ENCODE measurements at places on chromosomes 12 and 14.

DNA sequence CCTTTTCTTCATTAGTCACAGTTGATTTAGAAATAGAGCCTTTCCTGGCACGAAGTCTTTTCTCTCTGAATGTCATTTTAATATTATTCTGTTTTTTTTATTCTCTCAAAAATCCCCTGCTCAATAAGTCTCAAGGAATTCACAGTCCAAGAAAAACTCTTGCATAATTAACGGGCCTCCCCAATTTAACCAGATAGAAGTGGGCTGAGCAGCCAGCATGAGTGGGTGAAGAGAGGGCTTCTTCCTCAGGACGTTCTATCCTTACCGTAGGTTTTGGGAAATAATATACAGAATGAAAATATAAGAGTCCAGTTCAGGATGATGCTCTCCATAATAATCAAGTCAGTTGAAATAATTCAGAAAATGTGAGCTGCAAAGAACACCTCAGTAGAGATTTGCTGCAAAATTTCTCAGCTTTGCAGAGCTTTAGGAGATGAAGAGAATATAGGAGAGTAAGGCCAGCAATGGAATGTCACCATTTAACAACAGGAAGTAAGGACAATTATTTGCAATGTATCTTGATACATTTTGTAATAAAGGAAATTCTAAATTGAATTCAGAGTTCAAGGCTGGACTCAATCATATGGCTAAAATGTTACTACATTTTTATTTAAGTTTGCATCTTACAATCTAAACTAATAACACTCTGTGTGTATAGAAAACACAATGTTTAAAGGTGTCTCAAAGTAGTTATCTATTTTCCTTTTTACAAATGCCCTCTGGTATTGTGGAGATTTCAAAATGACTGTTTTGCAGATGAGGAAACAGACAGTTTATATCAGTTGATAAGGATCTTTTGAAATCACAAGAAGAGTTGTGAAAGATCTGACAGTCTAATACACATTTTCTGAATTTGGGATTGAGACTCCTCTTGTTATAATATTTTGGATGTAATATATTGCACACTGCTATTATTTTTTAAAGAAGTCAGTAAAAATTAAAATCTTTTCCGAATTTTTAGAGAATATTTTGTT lies 1724.1 kb upstream of the SEL1L start:
- no peak for DNase-seq

- no peak for DNase-seq
These were observed 4.6 kb upstream of the ALX1 start for GRCh38 chr12:85275374-85275773.

GRCh38 chr12:124684496-124684895 lies 117.1 kb upstream of the NCOR2 start:
- DNase-seq = no peak

- peak; percentile 3 for DNase-seq
These were observed 33.7 kb upstream of the PPP1CC start for GRCh38 chr12:110776410-110776809.

- DNase-seq = no peak
These were observed 27.6 kb downstream of the GALNT4 start for GRCh38 chr12:89497005-89497404.

DNA sequence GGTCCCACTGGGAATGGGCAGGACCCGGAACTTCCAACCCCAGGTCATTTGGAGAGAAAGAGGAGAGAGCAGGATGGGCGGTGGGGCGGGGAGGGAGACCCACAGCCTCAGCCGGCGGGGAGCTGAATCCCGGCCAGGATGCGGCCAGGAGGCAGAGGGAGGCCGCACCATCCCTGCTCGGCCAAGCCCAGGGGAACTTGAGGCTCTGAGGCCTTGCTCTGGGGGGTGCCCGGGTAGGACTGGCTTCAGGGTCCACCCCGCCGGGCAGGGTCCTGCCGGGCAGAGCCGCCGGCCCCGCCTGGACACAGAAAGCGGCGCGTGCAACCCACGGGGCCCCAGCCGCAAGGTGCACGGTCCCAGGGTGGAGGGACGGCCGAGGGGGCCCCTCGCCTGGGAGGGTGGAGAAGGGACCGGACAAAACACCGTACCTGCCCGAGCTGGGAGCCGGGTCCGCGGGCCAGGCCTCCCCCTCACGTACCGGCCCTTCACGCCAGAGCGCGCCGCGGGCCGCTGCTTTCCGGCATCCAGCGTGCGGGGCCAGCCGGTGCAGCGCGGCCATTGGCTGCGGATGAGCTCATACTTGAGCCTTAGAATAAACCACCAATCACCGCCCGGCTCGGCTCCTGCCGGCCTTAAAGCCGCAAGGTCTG lies at the start of gene RPS6KL1:
TSS of gene RPS6KL1 (minus strand) at position 509 of the 650 bp plus-strand sequence. CDS start 1,719 bp downstream, outside the sequence.
- DNase-seq = peak; percentile 51

- DNase-seq = no peak
These were observed 11.8 kb upstream of the KRAS start for GRCh38 chr12:25262389-25263074.

DNA sequence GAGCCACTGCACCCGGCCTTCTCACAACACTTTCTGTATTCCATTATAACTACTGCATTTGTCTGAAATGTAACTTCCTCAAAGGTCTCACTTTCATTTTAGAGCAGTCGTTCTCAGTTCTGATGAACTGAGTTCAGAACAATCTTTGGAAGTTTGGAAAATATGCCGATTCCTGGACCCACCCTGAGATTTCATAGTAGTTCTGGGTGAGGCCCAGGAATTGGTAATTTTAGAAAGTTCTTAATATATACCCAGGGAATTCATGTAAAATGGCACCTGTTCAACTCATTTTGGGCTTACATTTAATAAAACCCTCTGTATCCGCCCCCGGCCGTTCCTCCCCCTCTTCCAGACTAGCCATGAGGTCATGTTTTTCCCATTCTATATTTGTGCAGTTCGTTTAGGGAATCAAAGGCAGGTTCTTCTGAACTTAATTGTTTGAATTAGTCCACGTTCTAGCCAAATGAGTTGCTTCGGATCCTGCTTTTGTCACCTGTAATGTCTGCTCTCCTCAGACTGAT lies 5.9 kb downstream of the GSG1 start:
- DNase-seq = no peak

- no peak for DNase-seq
These were observed 7.4 kb upstream of the OR10P1 start for GRCh38 chr12:55629058-55629841.

GRCh38 chr12:106985479-106985878 lies 1.5 kb downstream of the MTERF2 start:
- no peak for DNase-seq

- peak; percentile 4 for DNase-seq
These were observed 1.2 kb downstream of the PPP1CC start for GRCh38 chr12:110741341-110742095.

GRCh38 chr12:83261998-83262397 lies 575.3 kb downstream of the TMTC2 start:
- DNase-seq = no peak

DNA sequence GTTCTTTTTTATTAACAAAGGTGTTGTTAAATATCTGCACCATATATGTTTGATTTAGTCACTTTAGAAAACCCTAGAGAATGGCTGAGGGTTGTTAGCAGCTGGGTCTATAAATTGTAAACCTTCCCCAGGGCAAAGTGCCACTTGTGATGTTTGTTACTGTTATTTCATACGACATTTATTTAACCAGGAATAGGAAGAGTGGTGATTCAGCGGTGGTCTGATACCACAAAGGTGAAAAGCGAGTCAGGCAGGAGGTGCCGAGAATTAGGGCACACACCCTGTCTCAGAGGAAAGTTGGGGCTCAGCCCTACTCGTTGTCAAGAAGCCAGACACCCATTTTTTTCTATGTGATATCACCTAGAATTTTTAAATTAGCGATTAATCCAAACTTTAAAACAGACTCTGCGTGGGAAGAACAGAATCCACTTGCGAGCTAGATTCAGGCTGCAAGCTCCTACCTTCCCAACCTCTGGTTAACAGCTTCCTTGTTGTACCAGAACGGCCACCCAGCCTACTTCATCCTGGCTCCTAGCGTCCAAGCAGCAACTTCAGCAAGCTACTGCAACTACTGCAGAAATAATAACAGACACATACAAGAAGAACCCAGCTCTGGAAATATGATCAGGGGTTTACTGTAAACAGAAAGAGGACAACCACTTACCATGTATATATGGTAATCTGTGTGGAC lies 126.7 kb downstream of the TMEM132D start:
- no peak for DNase-seq

DNA sequence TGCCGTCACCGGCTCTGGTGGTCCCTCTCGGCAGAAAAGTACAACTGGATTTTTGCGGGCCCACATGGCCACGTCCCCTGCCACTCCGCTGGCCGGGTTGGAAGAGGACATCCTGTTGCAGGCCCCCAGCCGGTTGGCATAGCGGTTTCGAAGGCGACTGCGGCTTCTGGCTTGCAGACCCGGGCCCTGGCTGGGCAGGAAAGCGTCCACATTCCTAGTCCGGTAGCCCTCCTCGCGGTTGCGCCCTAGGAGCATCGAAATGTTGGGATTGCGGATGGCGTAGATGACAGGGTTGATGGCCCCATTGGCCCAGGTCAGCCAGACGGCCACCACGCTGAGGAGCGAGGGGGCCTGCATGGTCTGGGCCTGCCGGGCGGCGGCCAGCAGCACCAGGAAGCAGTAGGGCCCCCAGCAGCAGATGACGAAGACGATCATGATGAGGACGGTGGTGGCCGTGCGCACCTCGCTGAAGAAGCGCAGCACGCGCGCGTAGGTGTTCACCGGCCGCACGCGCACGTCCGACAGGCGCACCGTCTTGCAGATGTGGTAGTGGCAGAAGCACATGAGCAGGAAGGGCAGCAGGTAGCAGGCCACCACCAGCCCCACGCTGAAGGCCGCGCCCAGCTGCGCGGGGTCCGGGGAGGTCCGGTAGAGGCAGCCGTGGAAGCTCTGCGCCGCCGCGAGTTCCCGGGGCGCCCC lies 1.2 kb downstream of the GPR135 start:
- DNase-seq = peak; percentile 7

GRCh38 chr14:58717211-58717610 lies 79.4 kb downstream of the DACT1 start:
- DNase-seq = no peak

- no peak for DNase-seq
These were observed 882 bp upstream of the IL23A start for GRCh38 chr12:56337753-56338251.

- DNase-seq = no peak
These were observed 183.6 kb downstream of the ERC1 start for GRCh38 chr12:1174659-1175058.

- no peak for DNase-seq
These were observed 9.6 kb upstream of the SERPINA11 start for GRCh38 chr14:94462219-94462551.

Data from stimulated activated CD8-positive, alpha-beta memory T cell treated with anti-CD3 and anti-CD28 coated beads, Interleukin-7, amount 100 ng/mL, for 4 hours (primary cell).